Adrenal gland (tissue), 19 donors: ENCODE measurements at places on chromosomes 1 and 21. TPM values are rescaled to one million over a fixed set of nuclear protein-coding genes. Genes with fewer than 3 reads are reported as not detected.
A peak's percentile ranks its signal among the peaks of the same experiment; 100 is the strongest.

LYST gene
- total RNA-seq, result 16.7 TPM

USH2A gene
- total RNA-seq, result 1.9 TPM

MORC3 gene
- 32.1 TPM for total RNA-seq

DNA sequence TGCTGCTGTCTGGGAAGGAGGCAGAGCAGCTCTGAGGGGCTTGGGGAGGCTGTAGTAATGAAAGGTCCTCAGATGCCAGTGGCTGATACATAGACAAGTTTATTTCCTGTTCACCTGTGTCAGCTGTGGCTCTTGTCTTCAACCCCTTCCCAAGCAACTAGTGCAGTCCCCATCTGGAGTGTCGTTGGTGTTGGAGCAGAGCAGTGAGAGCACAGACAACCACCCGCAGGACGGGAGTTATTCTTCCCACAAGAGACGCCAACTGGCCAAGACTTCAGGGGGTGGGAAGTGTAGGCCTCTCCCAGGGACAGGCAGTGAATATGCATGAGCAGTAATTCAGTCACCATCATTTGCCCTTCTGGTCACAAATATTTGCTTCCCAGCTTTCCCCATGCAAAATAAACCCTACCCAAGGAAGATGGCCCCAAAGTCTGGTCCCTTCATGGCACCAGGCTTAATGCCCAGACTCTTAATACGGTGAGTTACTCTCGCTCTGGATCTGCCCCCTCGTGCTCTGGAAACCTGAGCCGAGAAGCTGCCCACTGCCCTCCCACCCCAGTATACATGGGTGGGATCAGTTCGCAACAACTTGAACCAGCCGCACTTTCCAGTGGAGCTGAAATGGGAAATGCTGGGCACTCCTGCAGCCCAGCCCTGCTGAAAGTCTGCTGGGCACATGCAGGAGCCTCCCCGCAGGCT is 153.5 kb upstream of the COL6A1 start:
- no peak for DNase-seq

- no peak for DNase-seq
These were observed at the start of gene RAB42 for GRCh38 chr1:28591708-28592320. Gene RAB42 (plus strand): TSS chr1:28592265. CDS start chr1:28592512, 247 bp downstream.

OR2T33 gene
- total RNA-seq, result not detected

- DNase-seq, result no peak
These were observed 40.4 kb upstream of the LRRC7 start for GRCh38 chr1:69527273-69527672.

GRCh38 chr1:229562686-229563085 is 4.2 kb upstream of the ABCB10 start:
- DNase-seq, result no peak

DNA sequence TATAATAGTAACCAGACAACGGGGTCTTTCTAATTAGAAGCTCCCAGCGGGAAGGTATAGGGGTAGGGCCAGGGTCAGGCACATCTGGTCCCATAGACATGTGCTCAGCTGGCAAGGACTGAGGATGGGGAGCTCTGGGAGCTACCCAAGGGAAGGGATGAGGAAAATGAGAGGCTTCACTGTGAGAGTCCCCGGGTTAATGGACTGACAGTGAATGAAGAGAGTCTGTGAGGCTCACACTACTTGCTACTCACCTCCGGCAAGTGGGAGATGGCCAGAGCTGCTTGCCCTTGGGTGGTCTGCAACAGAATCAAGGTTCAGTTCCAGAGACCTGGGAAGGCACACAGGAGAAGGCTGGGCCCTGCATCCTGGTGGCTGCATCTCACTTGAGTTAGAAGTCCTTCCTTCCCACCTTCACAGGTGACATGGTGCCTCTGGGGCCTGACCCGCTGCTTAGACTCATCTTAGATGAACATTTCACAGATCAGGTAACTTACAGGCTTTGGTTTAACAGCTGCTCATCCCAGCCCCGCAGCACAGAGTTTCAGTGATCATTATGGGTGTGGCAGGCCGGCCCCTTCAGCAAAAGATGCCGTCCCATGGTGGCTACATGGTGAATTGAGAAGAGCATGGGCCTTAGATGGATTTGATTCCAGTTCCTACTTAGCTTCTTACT is 31.7 kb downstream of the EIF2D start:
- no peak for DNase-seq

- no peak for DNase-seq
These were observed 39.1 kb downstream of the KCNJ6 start for GRCh38 chr21:37877171-37877570.

DNA sequence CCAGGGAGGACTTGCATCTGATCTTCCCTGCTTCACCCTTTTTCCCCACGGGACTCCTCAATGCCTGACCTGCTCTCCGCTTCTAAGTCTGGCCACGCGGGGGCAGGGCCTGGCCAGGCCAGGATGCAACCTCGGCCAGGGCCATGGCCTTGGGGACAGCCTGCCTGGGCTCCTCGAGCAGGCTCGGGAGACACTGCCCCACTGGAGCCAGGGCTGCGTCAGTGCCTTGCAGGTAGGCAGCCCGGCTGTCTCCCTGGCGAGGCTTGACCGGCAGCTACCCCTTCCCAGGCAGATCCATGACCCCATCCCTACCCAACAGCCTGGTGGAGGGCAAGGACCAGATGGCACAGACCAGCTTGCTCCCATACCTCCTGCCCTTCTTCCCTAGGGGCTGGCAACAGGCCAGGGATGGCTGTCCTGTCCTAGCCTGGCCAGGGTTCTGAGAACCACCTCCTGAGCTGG is 2.7 kb upstream of the PRDM16 start:
- peak; percentile 64 for DNase-seq
